Caco-2 (cell line): ENCODE measurements at places on chromosomes 7 and 10. TPM values are rescaled to one million over a fixed set of nuclear protein-coding genes. Genes with fewer than 3 reads are reported as not detected.

HOXA9 gene
- 14.4 and 16.7 TPM in 2 replicates for total RNA-seq

GRCh38 chr7:66518151-66518691, 110.5 kb upstream of the KCTD7 start:
- no peaks in the 10 kb centered on the region for H3K36me3 ChIP-seq
- DNase-seq, result no peak
- H3K27me3 ChIP-seq, result no peaks in the 10 kb centered on the region
- H3K4me1 ChIP-seq, result no peaks in the 10 kb centered on the region

DNA sequence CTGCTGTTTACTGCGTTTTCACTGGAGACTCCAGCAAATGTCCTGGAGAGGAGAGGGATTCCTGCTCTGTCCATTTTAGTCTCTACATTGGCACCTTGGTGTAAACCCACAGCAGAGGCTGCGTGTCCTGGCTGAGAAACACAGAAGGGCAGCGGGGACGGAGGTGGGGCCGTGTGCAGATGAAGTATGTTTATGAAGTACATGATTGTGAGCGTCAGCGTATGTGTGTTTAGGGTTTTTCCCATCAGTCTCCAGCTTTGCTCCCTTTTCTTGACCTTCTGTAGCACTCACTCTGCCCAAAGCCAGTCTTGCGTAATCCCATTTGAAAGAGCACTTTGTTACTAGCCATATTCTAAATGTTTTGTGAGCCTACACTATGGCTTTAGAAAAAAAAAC, 750.7 kb upstream of the SORCS1 start:
- peaks cover 2% of the 10 kb centered on the region; the same call in 1 of the 2 replicates for H3K27me3 ChIP-seq
- peak overlapping the region; percentile 18 for H3K4me3 ChIP-seq
- no peak overlapping the region for H3K27ac ChIP-seq
- no peak for DNase-seq
- no peaks in the 10 kb centered on the region for H3K4me1 ChIP-seq
- H3K36me3 ChIP-seq, result no peaks in the 10 kb centered on the region

- H3K4me3 ChIP-seq, result no peak overlapping the region
- no peaks in the 10 kb centered on the region for H3K27me3 ChIP-seq
- no peaks in the 10 kb centered on the region for H3K4me1 ChIP-seq
- DNase-seq, result no peak
- no peaks in the 10 kb centered on the region for H3K36me3 ChIP-seq
- no peak overlapping the region for H3K27ac ChIP-seq
Observed at GRCh38 chr10:108241166-108241565, 1076.7 kb upstream of the SORCS1 start.

- H3K27ac ChIP-seq, result no peak overlapping the region
- no peaks in the 10 kb centered on the region for H3K36me3 ChIP-seq
- H3K4me1 ChIP-seq, result no peaks in the 10 kb centered on the region
- no peaks in the 10 kb centered on the region for H3K27me3 ChIP-seq
Observed at GRCh38 chr7:140475747-140476333, 3.5 kb downstream of the MKRN1 start.

DNA sequence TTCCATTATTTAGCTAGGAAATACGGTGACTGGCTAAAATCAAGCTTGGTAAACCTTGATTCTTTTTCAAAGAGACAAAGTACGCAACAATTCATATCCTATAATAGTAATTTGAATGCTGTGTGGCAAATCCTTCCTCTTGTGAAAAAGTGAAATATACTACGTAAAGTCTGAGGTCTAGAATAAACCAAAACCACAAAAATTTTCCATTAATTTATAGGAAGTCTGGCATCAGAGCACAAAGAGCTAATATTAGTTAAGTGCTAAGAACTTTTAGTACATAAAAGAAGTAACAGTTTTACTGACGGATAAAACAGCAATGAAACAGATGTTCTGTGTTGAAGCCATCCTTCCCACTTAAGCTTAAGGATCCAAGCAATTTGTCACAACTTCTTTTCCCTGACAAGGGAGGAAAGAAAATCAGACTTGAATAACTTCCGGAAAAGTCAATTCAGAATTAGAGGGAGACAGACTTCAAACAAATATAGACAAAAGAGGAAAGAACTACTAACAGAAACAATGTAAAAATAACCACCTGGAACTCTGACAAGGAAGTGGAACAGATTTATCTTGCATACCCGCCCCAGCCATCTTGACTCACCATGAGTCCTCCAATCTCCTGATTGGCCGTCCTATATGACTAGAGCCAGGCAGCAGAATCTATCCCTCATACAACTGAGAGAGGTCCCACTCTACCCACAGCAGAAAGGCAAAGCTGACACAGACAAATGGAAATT, 34.6 kb downstream of the RHEB start:
- no peak for DNase-seq
- no peaks in the 10 kb centered on the region for H3K4me1 ChIP-seq
- peaks cover 2% of the 10 kb centered on the region; the same call in 1 of the 2 replicates for H3K36me3 ChIP-seq
- no peaks in the 10 kb centered on the region for H3K27me3 ChIP-seq

DNA sequence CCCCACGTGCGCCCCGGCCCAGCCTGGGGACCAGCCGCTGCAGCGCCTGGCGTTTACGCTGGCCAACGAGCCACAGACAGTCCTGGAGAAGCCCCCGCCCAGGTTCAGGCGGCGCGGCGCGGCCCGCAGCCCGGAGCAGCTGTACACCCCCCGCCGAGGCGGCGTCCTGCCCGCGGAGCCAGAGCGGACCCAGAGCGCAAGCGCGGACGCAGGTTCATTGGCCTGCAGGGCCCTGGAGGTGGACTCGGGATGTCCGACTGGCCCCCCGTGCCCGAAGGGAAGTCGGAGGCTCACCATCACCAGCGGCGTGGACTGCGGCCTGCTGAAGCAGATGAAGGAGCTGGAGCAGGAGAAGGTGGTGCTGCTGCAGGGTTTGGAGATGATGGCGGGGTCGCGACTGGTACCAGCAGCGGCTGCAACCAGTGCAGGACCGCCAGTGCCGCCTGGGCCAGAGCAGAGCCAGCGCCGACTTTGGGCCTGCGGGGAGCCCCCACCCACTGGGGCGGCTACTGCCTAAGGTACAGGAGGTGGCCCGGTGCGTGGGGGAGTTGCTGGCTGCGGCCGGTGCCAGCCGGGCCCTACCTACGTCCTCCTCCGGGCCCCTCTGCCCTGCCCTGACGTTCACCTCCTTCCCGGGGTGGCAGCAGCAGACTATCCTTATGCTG, 72.0 kb upstream of the KCTD7 start:
- no peak overlapping the region for H3K27ac ChIP-seq
- DNase-seq, result no peak
- no peaks in the 10 kb centered on the region for H3K27me3 ChIP-seq
- no peak overlapping the region for H3K4me3 ChIP-seq
- peaks cover 2% of the 10 kb centered on the region; the same call in 1 of the 2 replicates for H3K36me3 ChIP-seq
- H3K4me1 ChIP-seq, result no peaks in the 10 kb centered on the region

DNA sequence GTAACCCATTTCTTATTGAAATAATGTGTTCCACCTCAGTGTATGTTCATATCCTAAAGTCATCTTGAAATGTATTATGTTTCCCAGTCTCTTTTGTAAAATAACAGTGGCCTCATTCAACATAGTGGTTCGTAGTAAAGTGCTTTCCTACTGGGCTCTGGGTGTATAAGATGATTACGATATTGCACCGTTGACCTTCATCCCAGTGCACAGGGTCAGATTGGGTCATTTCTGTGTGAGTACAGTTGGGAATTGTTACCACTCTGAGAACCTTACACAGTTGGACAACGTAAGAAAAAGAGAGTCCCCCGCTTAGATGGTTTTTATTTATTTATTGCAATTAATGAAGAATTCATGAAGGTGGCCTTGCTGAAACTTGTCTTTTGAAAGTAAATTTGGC, 135.6 kb downstream of the CHN2 start:
- H3K36me3 ChIP-seq, result no peaks in the 10 kb centered on the region
- peaks cover 27% of the 10 kb centered on the region for H3K4me1 ChIP-seq
- H3K27me3 ChIP-seq, result no peaks in the 10 kb centered on the region

DNA sequence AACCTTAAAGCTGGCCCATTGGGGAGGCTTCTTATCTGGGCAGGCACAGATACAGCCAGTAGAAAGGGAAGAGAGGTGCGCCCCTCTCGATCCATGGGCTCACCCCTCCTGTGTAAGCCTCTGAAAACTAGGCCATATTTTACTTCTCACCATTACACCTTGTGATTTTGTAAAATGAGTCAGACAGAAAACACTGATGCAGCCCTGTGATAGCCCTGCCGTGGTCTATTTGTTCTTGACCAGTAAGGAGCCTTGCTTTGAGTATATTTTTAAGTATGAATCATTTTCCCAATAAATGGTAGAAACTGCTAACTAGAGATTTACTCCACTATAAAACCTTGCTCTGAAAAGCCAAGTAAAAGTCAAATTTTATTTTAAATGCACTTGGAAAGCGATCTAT, 329.8 kb upstream of the MBL2 start:
- H3K4me1 ChIP-seq, result peaks cover 1% of the 10 kb centered on the region; the same call in 1 of the 2 replicates
- DNase-seq, result no peak
- H3K4me3 ChIP-seq, result no peak overlapping the region

GRCh38 chr7:77565917-77566316, 28.8 kb downstream of the PTPN12 start:
- H3K4me1 ChIP-seq, result no peaks in the 10 kb centered on the region
- peaks cover 1% of the 10 kb centered on the region; the same call in 1 of the 2 replicates for H3K36me3 ChIP-seq
- no peak for DNase-seq
- H3K4me3 ChIP-seq, result no peak overlapping the region
- no peak overlapping the region for H3K27ac ChIP-seq

GRCh38 chr10:71260622-71261325, 48.4 kb downstream of the UNC5B start:
- no peaks in the 10 kb centered on the region for H3K36me3 ChIP-seq
- no peaks in the 10 kb centered on the region for H3K27me3 ChIP-seq
- no peak overlapping the region for H3K27ac ChIP-seq

POM121 gene
- 76.8 and 83.1 TPM in 2 replicates for total RNA-seq

GRCh38 chr7:21131897-21132296, 296.0 kb upstream of the SP4 start:
- H3K4me3 ChIP-seq, result no peak overlapping the region
- peaks cover 3% of the 10 kb centered on the region; the same call in 1 of the 2 replicates for H3K4me1 ChIP-seq
- no peak for DNase-seq
- H3K36me3 ChIP-seq, result no peaks in the 10 kb centered on the region
- H3K27ac ChIP-seq, result no peak overlapping the region

DNA sequence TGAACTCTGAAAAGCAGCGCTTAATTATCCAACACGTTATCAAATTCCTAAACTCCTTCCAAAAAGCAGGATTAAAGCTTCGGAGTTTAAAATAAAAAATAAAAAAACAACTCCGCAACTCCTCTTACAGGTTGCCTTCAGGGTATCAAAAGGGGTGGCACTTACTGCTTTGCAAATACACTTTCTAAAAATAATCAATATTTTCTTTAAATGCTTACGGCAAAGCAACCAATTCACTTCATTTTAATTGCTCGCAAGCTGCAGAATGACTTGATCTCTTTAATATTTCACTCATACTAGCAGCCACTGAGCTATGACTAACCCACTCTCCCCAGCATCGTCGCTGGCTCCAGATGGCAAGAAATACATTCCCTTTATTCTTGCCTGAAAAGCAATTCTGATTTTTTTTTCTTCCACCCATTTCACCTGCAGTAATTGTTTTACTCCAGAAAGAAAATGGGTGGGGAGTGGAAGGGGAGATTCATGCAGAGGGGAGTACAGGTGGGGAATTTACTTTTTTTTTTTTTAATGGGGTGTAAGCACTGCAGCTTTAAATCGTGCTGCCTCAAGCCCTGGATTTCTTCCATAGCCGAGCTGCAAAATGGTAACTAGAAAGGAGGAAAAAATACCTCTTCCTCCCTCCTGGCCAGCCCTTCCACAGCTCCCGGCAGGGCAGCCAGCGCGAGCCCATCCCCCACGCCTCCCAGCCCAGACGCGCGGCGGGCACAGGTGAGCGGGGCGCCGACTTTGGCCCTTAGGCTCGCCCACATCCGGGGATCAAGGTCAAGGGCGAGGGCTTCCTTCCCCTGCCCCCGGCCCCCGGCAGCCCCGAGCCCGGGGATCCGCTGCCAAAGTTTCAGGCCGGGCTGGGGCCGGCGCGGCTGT, 54.2 kb upstream of the FHIP2A start:
- H3K27ac ChIP-seq, result no peak overlapping the region
- H3K4me3 ChIP-seq, result peak overlapping the region; percentile 57
- H3K4me1 ChIP-seq, result peaks cover 15% of the 10 kb centered on the region; the same call in 1 of the 2 replicates
- no peaks in the 10 kb centered on the region for H3K27me3 ChIP-seq
- DNase-seq, result no peak

- DNase-seq, result no peak
- peaks cover 41% of the 10 kb centered on the region for H3K4me1 ChIP-seq
- H3K27me3 ChIP-seq, result no peaks in the 10 kb centered on the region
- no peak overlapping the region for H3K4me3 ChIP-seq
- H3K36me3 ChIP-seq, result no peaks in the 10 kb centered on the region
- H3K27ac ChIP-seq, result no peak overlapping the region
Observed at GRCh38 chr10:29701306-29701705, 66.5 kb upstream of the SVIL start.

- peaks cover 44% of the 10 kb centered on the region for H3K4me1 ChIP-seq
- no peak for DNase-seq
- no peaks in the 10 kb centered on the region for H3K27me3 ChIP-seq
- H3K36me3 ChIP-seq, result 0 out of 2 replicates have a peak, but pooled peaks cover 1% of the 10 kb centered on the region
Observed at GRCh38 chr10:5464546-5464945, 34.8 kb downstream of the CALML5 start.

DNA sequence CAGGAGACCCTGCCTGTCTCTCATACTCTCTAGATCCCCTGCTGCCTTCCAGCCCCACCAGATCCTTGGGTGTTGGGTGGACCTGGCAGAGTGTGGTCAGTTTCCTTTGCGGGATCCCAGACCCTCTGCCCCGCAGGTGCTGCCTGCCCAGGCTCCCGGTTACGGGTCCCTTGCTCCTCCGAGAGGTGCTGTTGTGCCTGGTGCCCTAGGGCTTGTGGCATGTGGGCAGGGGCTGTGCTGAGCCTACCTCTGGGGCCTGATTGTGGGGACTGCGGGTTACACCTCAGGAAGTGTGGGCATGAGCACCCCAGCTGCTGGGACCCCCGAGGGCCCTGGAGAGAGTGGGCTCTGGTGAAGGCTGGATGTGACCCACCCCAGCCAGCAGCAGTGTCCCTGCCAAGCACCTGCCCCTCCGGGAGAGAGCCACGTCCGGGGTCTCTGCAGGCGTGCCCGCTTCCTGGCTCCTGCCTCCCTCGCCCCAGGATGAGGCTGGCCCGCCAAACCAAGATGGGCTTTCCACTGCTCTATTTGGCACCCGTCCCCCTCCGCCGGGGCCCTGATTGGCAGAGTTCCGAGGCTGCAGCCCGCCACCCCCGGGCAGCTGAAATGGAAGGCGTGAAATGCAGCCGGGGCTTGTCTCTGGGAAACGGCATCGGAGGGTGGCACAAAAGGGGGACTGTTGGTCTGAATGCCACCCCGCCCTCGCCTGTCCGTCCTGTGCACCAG, 17.0 kb downstream of the CLIP2 start:
- no peaks in the 10 kb centered on the region for H3K4me1 ChIP-seq
- no peak overlapping the region for H3K4me3 ChIP-seq
- H3K36me3 ChIP-seq, result no peaks in the 10 kb centered on the region
- H3K27ac ChIP-seq, result no peak overlapping the region
- no peak for DNase-seq
- no peaks in the 10 kb centered on the region for H3K27me3 ChIP-seq

HIF1AN gene
- 71.2 and 72.5 TPM in 2 replicates for total RNA-seq

- H3K27me3 ChIP-seq, result no peaks in the 10 kb centered on the region; the same call in 1 of the 2 replicates
- peaks cover 9% of the 10 kb centered on the region for H3K4me1 ChIP-seq
- DNase-seq, result no peak
- H3K27ac ChIP-seq, result no peak overlapping the region
- no peaks in the 10 kb centered on the region for H3K36me3 ChIP-seq
Observed at GRCh38 chr7:80312139-80312661, 177.6 kb downstream of the GNAI1 start.

- H3K36me3 ChIP-seq, result peaks cover 9% of the 10 kb centered on the region
- H3K27ac ChIP-seq, result peak overlapping the region; percentile 75
- H3K4me1 ChIP-seq, result peaks cover 29% of the 10 kb centered on the region
- peak overlapping the region; percentile 90 for H3K4me3 ChIP-seq
- no peaks in the 10 kb centered on the region for H3K27me3 ChIP-seq
Observed at GRCh38 chr10:100347568-100348195, 649 bp downstream of the SCD start.

- H3K27ac ChIP-seq, result no peak overlapping the region
- no peaks in the 10 kb centered on the region for H3K36me3 ChIP-seq
- DNase-seq, result no peak
- no peaks in the 10 kb centered on the region for H3K27me3 ChIP-seq
- H3K4me3 ChIP-seq, result no peak overlapping the region
Observed at GRCh38 chr7:36309301-36309700, 80.4 kb upstream of the ANLN start.
